Stimulated activated CD8-positive, alpha-beta memory T cell treated with anti-CD3 and anti-CD28 coated beads, Interleukin-4, amount 100 ng/mL, for 48 hours (primary cell): ENCODE measurements at places on chromosomes 13 and 19.

- peak; percentile 85 for DNase-seq
Measured at GRCh38 chr19:11887611-11888531, at the start of gene ZNF69. Gene ZNF69, plus strand, starts transcription at chr19:11887782. Its CDS starts 142 bp downstream, at chr19:11887924.

DNA sequence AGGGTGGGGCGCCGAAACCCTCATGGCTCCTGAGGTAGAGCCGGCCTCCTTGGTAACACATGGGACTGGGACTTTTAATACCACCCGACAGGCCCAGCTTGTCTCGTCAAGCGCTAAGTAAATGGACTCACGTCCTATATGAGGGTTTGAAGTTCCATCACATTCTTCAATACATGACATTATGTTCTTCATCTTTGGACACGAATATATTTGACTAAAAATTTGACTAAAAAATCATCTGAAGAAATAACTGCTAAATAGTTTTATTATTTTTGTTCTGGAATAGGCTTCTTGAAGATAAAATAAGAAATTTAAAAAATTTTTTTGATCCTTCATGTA lies 335 bp upstream of the ZNF607 start:
- DNase-seq, result no peak

DNA sequence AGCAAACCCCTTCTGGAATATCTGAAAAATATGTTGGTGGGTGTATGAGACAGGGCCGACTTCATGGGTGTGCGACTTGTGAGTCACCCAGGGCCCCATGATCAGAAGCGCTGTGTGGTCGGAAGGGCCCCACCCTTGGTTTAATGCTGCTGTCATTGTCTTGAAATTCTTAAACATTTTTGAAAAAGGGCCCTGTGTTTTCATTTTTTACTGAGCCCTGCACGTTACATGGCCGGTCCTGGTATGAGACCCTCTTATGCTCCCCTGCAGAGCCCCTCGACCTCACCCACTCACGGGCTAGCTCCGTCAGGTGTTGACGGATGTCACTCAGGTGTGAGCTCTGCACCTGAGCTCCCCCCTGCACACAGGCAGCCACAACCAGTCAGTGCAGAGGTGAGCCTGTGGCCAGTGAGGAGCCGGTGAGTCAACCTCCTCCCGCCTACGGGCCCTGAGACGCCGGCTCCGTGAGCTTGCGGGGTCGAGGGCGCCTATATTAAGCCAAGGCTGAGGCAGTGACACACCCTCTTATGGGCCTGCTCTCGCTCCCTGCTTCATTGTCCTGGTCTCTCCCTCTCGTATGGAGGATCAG lies 27.7 kb downstream of the GADD45B start:
- DNase-seq, result peak; percentile 84

GRCh38 chr19:10259162-10259905 lies 7.3 kb downstream of the MRPL4 start:
- peak; percentile 97 for DNase-seq

GRCh38 chr13:46605825-46606554 lies 53.0 kb downstream of the LRCH1 start:
- no peak for DNase-seq

DNA sequence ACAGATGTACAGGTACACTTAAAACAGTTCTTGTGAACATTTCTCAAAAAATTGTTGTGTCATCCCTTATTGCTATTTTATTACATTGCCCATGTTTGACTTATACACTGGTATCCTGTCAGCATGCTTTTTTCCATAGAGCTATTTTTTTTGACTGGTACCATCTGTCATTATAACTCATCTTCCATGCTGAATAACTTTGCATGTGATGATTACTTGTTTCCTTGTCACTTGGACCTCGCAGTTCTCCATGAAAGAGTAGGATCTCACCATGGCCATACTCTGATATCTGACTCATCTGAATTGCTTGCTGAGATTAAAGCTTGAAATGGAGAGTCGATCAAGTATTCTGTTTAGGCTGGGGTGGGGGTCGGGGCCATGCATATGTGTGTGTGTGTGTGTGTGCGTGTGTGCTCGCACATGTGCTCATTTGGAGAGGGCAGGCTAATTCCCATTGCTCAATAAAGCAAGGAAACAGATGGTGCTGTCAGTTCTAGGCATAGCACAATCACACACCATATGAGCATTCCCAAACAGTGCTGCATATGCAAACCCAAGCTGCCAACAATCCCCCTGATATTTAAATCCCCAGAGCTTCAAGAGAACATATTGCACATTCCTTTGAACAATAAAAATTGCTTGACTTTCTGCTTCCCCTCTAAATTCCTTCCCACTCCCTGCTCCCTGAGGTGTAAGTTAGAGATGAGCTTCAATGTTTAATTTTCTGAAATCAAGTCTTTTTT lies 62.9 kb downstream of the NHLRC3 start:
- DNase-seq, result no peak

DNA sequence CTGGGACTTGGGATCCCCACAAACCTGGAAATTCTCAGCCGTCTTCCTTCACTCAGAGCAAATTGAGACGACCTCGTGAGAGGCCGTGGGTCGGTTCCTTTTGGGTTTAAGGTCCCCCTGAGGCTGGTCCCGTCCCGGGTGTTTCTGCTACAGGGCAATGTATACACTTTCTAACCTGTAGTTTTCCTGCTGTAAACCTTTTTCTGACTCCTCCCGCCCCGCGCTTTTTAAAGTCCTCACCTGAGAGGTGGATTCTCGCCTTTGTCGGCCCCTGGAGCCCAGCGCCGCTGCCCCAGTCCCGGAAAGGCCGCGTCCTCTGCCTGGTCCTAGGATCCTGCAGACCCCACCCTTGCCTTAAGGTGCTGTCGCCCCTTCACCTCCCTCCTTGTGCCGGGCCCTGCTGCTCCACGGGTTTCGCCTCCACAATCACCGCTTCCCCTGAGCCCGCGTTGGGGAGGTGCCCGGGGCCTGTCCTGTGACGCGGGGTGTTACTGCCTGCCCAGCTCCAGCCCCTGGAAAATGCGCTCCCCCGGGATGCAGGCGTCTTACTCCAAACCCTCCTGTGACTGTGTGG lies 391 bp downstream of the ZNF761 start:
- peak; percentile 41 for DNase-seq

DNA sequence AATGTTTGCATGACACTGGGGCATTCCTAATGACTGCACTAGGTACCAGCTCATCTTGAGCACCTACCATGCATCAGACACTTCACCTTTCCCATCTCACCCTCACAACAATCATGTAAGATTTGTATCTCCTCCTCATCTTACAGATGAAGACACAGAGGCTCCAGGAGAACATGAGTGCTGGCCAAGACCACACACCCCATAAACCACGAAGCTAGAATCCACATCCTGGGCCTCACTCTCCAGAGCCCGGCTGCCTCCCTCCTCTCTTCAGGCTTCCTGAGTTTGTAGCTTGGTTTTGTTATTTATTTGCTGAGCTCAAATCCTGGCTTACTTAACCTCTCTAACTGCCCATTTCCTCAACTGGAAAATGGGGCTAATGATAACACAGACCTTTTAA lies 25.9 kb downstream of the FAM216B start:
- DNase-seq, result no peak

DNA sequence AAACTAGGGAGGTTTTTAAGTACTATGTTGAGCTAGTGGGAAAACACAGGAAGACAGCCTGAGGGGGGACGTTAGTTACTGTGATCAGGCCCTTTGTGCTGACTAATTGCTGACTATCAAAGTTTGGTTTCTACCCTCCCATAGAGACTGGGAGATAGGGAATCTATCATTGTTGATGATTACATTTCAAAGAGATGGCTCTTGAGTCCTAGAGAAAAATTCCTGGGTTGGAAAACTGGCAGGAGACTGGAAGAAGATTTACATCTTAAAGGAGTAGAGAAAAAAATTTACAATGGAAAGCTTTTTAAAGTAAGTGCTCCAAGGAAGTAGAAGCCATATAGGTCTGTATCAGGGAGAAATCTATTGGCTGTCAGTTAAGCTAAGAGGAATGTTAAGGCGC lies 522.0 kb upstream of the KLHL1 start:
- no peak for DNase-seq

DNA sequence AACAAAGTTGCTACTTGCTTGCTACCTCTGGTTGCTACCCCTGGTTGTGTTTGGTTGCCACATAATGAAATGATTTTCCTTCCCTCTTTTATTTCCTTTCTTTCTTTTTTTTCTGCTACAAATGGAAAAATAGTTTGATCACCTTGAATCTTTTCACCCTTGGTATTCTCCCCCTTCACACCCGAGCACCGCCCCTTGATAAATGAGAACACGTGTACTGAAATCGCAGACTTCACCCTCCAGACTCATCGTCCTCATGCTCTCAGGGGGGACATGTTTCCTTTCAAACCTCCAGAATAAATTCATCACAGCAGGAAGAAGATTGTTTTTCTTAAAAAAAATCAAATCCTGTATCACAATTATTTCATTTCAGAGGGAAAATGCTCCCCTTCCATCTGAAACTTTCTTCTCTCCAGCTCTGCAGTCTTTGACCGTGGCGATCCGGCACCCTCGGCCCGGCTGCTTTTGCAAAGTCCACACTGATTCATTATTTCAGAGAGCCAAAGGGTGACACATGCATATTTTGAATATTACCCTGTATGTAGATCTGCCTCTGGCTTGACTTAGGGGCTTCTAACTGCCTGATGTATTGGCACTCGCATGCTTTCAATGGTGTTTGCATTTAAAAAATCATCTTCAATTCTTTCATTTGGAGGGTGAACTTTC lies 222.6 kb upstream of the MAB21L1 start:
- DNase-seq, result no peak

- DNase-seq, result no peak
Measured at GRCh38 chr19:11338121-11338520, 1.3 kb downstream of the RAB3D start.

DNA sequence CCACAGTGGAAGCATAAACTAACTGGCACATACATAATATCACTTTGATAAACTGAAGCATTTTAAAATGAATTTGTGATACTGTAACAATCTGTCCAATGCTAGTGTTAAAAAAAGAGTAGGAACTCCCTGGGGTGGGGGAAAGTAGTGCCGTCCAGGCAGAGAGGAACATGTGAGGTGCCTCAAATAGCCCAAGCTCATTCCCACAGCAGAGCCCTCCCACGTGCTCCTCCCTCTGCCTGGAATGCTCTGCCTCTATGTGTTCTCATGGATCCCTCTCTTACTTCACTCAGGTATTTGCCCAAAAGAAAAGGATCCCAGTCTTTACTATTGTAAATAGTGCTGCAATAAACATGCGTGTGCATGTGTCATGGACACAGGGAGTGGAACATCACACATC lies 188.1 kb downstream of the NHLRC3 start:
- DNase-seq, result no peak

DNA sequence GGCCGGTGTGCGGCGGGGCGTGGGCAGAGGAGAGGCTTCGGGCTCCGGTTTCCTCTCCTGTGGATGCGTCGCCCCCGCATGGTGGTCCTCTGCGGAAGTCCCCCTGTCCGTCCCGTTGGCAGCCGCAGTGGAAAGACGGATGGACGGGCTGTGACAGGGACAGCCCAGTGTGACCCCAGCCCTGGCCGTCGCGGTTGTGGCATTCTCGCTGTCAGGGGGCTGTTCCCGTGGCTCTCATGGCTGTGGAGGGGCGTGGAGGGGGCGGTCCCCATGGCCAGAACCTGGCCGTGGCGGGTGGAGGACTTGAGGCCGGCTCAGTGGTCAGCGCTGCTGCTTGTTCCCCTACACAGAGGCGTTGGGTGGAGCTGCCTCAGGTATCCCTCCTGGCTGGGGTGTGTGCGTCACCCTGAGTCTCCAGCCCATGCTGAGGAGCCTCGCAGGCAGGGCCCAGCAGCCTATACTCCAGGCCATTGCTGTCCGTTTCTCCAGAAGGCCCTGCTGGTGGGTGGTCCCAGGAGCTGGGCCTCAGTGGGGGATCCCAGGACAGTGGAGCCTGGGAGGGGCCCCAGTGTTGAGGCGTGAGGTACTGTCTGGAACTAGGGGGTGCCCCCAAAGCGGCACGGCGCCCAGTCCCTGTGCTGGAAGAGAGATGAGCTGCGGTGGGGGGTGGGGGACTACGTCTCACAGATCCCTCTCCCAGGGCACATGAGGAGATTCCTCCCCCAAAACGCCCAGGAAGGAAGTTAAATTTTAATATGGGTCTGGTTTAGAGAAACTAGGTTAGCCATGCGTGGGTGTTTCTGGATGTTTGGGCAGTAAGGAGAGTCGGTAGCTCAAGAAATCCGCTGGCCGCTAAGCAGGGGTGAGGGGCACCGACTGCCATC lies 20.3 kb downstream of the CSNK1G2 start:
- no peak for DNase-seq

DNA sequence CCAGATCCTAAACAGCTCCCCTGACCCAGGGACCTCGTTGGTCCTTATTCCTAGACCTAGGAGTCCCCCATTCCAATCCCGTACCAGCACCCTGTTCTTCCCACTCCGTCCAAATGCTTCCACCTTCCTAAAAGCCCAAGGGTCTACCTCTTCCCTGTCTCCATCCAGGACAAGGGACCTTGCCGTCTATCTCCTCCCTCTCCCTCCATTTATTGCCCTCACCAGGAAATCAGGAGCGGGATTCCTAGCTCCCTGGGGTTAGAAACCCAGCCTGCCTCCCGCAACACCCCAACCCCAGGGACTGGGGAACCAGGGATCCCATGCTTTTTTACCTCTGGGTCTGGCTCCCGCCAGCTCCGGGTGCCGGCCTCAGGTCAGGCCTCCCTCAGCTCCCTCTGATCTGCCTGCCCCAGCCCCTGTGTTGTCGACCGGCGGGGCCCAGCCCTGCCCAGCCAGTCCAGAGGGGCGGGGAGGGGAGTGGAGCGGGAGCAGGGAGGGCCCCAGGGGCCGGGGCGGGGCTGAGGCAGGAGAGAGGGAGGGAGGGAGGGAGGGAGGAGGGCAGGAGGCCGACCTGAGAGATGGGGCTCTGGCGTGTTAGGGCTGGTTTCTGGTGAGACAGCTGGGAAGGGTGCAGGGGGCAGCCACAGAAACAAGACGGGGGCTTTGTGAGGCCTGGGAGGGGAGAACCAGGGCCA lies at the start of gene B3GNT8:
B3GNT8 (minus strand) TSS at position 423 of the 695 bp plus-strand sequence. CDS start 596 bp downstream, outside the sequence.
- DNase-seq, result peak; percentile 68
